ENCODE measurements at places on chromosomes 1 and 21.

GRCh38 chr1:35569936-35570335 is 3.2 kb upstream of the TFAP2E start:
- DNase-seq = no peak

DNA sequence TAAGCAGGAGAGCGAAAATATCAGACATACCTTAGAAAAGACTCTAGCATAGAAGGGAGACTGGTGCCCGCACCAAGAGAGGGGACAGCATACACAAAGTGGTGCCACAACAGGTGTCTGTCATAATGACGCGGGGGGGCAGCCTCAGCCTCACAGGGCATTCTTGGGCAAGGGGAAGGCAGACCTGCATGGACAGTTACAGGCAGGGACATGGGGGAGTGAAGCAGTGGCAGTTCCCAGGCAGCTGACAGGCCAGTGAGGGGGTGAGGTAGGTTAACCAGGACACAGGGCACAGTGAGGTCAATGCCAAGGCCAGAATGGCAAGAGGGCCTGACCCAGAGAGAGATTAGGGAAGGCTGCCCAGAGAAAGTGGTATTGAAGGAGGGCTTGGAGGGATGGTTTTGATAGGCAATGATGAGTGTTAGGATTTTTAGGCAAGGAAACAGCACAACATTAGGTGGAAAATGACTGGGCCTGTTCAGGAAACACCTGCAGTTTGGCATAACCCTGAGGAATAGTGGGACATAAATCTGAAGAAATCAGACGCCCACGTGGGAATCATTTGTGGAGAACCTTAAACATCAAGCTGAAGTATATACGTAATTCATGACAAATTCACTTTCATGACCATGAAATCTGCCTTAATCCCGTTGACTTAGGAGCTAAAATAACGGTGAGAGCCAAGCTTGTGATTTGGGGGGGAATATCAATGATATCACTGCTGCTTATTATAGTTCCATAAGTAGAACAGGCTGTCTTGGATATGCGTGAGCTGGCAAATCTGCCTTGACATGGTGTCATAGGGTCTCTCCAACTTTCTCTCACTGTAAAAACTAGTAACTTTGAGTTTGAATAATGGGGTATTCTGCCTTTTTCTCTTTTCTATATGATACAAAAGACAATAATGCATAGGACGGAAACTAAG is 8.9 kb downstream of the PTPN14 start:
- no peak for DNase-seq

DNA sequence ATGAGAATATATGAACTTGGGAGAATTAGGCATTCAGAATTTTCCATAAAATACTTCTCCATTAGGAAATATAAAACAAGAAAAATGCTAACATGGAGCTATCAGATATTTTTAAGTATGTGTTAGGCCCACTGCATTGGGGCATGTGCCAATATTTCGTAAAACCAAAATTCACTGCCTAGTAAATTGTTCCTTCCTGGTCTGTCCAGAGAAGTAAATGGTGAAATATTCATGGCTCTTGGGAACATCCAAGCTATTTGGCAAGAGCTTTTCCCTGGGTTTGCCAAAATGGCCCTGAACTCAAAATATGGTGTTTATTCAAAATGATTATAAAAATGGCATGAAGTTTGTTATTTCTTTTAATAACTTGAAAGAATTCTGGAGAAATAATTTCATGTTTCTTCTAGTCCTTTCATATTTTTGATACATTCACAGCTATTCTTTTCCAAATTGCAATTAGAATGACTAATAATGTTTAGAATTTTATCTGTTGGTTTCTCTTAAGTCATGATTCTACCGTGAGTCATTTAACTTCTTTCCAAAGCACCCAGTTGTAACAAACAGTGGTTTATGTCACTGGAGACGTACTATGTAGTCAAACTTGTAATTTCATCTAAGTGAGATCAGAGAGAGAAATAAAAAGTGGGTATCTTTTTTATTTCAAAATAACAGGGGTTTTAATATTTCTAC is 25.7 kb upstream of the SLC19A2 start:
- no peak for DNase-seq

DNA sequence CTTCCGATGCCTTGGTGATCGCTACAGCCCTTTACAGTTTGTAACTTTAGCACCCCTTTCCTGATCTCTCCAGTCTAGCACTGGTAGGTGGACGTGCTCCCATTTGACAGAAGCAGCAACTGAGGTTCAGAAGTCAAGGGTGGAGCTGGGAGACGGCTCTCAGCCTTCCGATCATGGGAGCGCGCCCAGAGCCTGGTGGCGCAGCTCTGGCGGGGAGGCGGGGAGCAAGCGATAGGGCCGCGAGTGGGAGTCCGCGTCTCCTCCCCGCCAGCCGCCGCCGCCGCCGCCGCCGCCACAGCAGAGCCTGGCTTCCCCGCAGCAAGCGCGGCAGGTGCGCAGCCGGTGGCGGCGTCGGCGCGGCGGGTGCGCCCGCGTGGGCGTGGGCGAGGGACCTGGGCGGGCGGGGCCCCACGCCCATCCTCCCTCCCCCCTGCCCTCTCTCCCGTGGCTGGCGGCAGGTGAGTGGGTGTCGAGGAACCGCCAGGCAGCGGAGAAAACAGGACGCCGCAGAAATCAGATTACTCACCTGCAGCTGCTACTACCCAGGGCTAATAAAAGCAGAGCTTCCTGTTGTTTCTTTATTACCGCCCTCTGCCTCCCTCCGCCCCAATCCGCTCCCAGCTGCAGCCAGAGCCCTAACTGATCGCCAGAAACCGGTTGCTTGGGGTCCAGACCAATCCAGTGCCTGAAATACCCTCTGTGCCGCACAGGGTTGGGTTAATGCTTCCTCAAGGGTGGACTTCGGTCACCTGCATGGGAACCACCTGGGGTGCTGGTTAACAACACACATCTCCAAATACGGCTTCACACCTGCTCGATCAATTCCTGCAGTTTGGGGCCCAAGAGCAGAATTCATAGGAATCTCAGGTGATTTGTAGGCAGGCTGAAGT is 60.2 kb upstream of the ID3 start:
- peak; percentile 59 for DNase-seq

DNA sequence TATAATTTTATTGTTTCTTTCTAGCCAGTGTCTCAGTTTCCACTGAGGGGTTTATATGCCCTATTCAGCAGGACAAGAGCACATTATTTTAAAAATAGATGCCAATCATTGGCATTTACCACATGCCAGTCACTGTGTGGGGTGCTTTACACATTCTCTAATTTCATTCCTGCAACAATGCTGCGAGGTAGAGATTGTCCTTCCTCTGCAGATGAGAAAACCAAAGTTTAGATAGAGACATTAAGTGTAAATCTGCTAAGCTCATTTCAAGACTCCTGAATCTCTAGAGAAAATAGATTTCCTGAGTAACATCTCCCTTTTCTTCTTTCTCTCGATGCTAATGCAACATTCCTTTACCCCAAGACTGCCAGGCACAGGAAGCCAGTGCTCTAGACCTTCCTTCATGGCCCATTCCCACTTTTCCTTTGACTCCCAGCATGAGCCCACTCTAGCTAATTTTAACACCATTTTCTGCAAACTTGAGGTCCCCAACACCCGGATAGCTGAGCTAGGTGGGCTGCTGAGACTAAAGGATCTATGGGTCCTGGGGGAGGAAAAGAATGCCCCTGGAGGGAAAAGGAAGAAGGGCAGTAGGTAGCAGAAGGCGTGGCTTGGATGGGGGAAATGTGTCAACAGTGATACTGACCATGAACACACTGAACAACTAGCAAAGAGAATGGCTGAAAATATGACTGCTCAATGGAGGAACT is 50.0 kb downstream of the SH3GLB1 start:
- no peak for DNase-seq

DNA sequence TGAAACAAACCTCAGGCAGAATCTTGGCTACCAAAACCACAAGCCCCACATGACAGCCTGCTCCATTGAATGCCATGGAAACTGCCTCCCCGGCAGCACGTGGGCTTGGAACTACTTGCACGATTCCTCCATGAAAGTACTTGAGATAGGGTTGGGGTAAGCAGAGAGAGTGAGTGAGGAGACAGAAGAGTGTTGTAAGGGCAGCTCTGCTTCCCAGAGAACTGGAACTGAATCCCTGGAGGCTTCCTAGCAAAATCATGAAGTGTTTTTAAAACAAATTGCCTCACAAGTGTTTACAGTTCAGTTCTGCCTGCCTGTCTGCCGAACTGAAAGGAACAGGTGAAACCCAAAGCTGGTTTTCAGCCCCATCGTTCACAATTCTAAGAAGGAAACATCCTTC is 35.3 kb upstream of the DNASE2B start:
- no peak for DNase-seq

DNA sequence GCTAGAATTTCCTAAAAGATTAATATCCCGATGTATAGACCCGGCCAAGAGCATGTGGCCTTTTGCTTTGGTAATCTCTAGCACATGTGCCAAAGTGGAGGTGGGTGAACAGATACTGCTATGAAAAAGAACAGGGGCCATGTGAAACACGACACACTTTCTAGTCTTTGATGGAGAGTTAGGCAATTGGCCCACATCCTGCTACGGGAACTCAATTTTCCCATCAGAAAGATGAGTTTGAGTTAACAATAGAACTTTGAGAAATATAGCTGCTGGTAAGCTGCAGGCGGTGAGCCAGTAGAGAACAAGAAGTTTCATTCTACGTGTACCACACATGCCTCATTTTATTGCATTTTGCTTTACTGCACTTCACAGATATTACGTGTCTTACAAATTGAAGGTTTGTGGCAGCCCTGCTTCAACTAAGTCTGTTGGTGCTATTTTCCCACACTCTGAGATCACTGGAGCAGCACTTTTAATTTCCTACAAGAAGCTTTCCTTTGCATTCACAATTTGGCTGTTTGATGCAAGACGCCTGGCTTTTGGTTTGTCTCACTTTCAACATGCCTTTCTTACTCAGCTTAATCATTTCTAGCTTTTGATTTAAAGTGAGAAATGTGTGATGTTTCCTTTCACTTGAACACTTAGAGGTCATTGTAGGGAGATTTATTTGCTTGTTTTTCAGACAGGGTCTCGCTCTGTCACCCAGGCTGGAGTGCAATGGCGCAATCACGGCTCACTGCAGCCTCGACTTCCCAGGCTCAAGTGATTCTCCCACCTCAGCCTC is 46.3 kb downstream of the HTR6 start:
- DNase-seq = no peak

Measured in stimulated activated CD8-positive, alpha-beta memory T cell treated with anti-CD3 and anti-CD28 coated beads, Interleukin-7, amount 100 ng/mL, for 1 hour (primary cell).